HepG2 (cell line): ENCODE measurements at places on chromosomes 7 and 10. TPM values are rescaled to one million over a fixed set of nuclear protein-coding genes. Genes with fewer than 3 reads are reported as not detected.

GRCh38 chr7:42457663-42458062 lies 220.7 kb upstream of the GLI3 start:
- DNase-seq, result no peak
- H3K27me3 ChIP-seq, result no peaks in the 10 kb centered on the region; the same call in 2 of the 3 replicates
- no peaks in the 10 kb centered on the region for H3K36me3 ChIP-seq
- no peak overlapping the region for H3K4me3 ChIP-seq
- no peaks in the 10 kb centered on the region for H3K4me1 ChIP-seq

DNA sequence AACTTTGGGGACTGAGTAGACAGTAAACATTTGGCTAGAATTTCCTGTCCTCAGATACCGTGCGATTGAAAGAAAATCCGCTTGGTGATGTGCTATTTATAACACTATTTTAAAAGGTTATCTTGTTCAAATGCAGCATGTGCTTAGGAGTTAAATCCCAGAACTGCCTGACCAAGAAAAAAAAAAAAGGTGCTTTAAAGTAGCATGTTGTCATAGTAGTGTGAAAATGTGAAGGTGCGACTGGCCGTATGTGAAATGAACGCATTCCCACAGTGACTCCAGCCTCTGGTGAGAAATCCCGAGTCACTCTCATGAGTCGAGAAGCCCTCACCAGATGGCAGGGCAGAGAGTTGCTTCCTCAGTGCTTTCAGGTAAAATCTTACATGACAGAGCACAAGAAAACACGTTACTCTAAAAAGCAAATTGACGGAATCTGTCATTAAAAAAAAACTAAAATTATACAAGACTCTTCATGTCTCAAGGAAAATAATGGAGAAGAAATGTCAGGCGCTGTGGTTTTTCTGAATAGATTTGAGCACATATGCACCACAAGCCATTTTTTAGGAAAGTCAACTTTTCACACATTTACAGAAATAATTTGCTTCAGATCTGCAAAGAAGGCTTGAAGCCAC lies 18.4 kb upstream of the KLF6 start:
- H3K4me1 ChIP-seq, result peaks cover 59% of the 10 kb centered on the region
- no peak overlapping the region for H3K27ac ChIP-seq
- DNase-seq, result no peak
- H3K4me3 ChIP-seq, result no peak overlapping the region
- H3K36me3 ChIP-seq, result no peaks in the 10 kb centered on the region
- H3K27me3 ChIP-seq, result no peaks in the 10 kb centered on the region

- no peak overlapping the region for H3K27ac ChIP-seq
- no peak for DNase-seq
- H3K4me3 ChIP-seq, result no peak overlapping the region
- no peaks in the 10 kb centered on the region for H3K4me1 ChIP-seq
- H3K27me3 ChIP-seq, result no peaks in the 10 kb centered on the region
Measured at GRCh38 chr10:27512548-27512947, 8.4 kb downstream of the RAB18 start.

DNA sequence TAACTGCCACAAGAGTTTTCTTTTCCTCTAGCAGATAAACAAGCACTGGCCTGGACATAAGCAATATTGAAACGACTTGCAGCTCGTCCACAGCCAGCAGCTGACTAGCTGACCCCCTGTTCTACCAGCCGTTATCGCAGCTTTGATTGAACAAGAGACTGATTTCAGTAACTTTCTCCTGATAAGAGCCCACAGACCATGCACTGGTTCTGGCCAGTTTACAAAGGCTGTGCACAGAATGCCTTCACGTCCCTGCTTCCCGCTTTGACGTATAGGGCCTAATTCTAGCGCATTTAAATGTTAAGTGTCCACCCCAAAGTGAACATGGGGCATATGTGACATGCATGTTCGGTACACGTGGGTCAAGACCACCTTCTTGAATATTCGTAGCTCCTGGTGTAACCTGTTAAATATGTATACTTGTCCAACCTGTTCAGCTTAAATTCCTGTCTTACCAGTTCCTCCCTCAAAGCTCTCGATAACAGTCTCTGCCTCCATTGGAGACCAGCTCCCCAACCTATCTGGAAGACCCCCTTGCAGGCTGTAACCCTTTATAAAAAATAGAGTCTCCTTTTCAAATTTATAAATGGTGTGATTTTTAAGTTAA lies 69.2 kb downstream of the LYZL1 start:
- peaks cover 64% of the 10 kb centered on the region for H3K4me1 ChIP-seq
- H3K36me3 ChIP-seq, result no peaks in the 10 kb centered on the region
- no peak overlapping the region for H3K27ac ChIP-seq
- H3K27me3 ChIP-seq, result no peaks in the 10 kb centered on the region

GRCh38 chr10:71848325-71849275 lies 2.5 kb downstream of the PSAP start:
- H3K27ac ChIP-seq, result peak overlapping the region; percentile 36
- peak overlapping the region; percentile 81 for H3K4me3 ChIP-seq
- peaks cover 61% of the 10 kb centered on the region for H3K4me1 ChIP-seq
- H3K36me3 ChIP-seq, result peaks cover 2% of the 10 kb centered on the region; the same call in 1 of the 2 replicates
- H3K27me3 ChIP-seq, result no peaks in the 10 kb centered on the region
- peak; percentile 55 for DNase-seq

GRCh38 chr10:110207805-110208613 lies 604 bp downstream of the MXI1 start:
- peaks cover 45% of the 10 kb centered on the region for H3K4me1 ChIP-seq
- peak overlapping the region; percentile 90 for H3K4me3 ChIP-seq
- DNase-seq, result no peak
- H3K27ac ChIP-seq, result no peak overlapping the region
- H3K36me3 ChIP-seq, result no peaks in the 10 kb centered on the region
- H3K27me3 ChIP-seq, result peaks cover 21% of the 10 kb centered on the region; the same call in 1 of the 3 replicates

GRCh38 chr7:2510909-2511768 lies 8.4 kb upstream of the LFNG start:
- peak; percentile 56 for DNase-seq
- peak overlapping the region; percentile 46 for H3K4me3 ChIP-seq
- H3K27ac ChIP-seq, result no peak overlapping the region
- peaks cover 9% of the 10 kb centered on the region; the same call in 1 of the 2 replicates for H3K27me3 ChIP-seq
- H3K4me1 ChIP-seq, result peaks cover 73% of the 10 kb centered on the region

- H3K4me1 ChIP-seq, result no peaks in the 10 kb centered on the region
- no peaks in the 10 kb centered on the region for H3K36me3 ChIP-seq
- DNase-seq, result no peak
- H3K27ac ChIP-seq, result no peak overlapping the region
- H3K4me3 ChIP-seq, result no peak overlapping the region
Measured at GRCh38 chr7:46806856-46807255, 775.1 kb downstream of the TNS3 start.

DNA sequence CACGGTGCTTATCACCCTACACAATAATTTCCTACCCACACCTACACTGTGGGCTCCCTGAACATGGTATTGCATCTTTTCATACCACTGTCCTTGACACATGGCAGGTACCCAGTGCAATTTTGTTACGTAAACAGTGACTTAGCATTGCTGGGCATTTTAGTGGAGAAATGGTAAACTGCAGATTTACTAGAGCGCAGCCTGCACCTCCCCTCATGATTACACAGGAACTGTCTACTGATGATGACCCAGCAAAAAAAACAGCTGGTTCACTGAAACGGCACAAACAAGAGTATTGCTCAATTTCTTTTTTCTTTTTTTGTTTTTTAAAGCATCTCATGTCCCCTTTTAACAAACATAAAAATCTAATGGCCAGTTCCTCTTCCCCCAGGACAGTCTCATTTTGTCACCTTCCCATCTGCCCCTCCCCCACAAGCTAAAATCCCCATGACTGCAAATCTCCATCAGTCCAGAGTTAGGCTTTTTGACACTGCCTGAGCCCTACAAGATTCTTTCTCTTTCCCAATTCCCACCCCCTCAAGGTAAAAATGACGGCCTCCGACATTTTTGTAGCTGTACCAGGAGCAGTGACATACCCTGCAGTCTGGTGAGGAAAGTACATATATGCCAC lies 2.8 kb downstream of the ZNF746 start:
- H3K4me3 ChIP-seq, result no peak overlapping the region
- peak overlapping the region; percentile 32 for H3K27ac ChIP-seq
- H3K36me3 ChIP-seq, result peaks cover 38% of the 10 kb centered on the region; the same call in 2 of the 3 replicates
- peaks cover 17% of the 10 kb centered on the region for H3K27me3 ChIP-seq
- peak; percentile 62 for DNase-seq

DNA sequence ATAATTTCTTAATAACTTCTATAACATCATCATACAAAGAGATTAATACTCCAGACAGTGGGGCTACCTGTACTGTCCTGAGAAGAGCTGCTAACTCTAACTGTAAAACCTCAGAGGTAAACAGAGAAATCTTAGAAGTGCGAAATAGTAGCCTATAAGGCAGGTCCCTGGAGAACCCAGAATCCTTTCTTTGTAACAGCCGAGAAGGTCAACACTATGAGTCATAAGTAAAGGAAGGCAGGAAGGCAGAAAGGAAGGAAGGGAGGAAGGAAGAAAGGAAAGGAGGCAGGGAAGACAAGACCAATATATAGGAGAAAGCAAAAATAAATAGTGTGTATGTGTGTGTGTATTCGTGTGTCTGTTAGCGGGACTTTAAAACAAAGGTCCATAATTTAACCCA lies 540.6 kb downstream of the ZWINT start:
- DNase-seq, result no peak
- H3K27me3 ChIP-seq, result no peaks in the 10 kb centered on the region
- H3K36me3 ChIP-seq, result no peaks in the 10 kb centered on the region
- no peaks in the 10 kb centered on the region for H3K4me1 ChIP-seq

DNA sequence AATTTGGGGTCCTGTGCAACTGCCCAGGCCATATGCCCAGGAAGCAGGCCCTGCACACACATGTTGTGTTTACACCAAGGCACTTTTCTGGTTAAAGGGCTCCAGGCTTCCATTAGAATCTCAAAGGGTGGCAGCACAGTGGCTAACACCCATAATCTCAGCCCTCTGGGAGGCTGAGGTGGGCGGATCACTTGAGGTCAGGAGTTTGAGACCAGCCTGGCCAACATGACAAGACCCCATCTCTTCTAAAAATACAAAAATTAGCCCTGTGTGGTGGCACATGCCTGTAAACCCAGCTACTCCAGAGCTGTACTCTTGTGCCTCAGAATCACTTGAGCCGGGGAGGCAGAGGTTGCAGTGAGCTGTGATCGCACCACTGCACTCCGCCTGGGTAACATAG lies 53.6 kb downstream of the SPOCK2 start:
- H3K27ac ChIP-seq, result peak overlapping the region; percentile 75
- H3K4me3 ChIP-seq, result no peak overlapping the region
- DNase-seq, result no peak
- no peaks in the 10 kb centered on the region for H3K36me3 ChIP-seq
- H3K27me3 ChIP-seq, result no peaks in the 10 kb centered on the region
- H3K4me1 ChIP-seq, result peaks cover 99% of the 10 kb centered on the region

GRCh38 chr7:6375348-6376101 lies 72.2 kb downstream of the DAGLB start:
- H3K27ac ChIP-seq, result peak overlapping the region; percentile 75
- no peak for DNase-seq
- peaks cover 16% of the 10 kb centered on the region; the same call in 2 of the 3 replicates for H3K36me3 ChIP-seq
- H3K27me3 ChIP-seq, result no peaks in the 10 kb centered on the region; the same call in 2 of the 3 replicates
- H3K4me1 ChIP-seq, result peaks cover 42% of the 10 kb centered on the region
- H3K4me3 ChIP-seq, result peak overlapping the region; percentile 97

DNA sequence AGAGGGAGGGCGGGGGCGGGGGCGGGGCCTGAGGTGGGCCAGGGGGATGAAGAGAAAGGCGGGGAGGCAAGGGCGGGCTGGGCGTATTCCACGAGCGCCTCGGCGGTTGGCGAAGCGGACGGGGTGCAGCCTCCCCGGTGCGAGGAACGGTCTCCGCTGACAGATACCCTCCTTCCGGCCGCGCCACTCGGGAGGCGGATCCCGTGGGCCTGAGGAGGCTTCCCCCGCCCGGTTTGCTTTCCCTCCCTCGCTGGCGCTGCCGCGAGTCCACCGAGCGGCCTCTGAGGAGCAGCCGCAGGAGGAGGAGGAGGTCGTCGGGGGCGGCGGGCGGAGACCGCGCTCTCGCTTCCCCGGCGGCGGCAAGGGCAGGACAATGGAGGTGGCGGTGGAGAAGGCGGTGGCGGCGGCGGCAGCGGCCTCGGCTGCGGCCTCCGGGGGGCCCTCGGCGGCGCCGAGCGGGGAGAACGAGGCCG lies at the start of gene TRIM24:
Gene TRIM24, plus strand, starts transcription at position 84 of the 473 bp plus-strand sequence. Its CDS starts 290 bp downstream, at position 374.
- no peak for DNase-seq
- H3K27ac ChIP-seq, result peak within 1 kb of the TSS; percentile 97
- peaks cover 44% of the 10 kb centered on the region for H3K4me1 ChIP-seq
- H3K36me3 ChIP-seq, result peaks cover 11% of the 10 kb centered on the region; the same call in 1 of the 3 replicates
- peaks cover 3% of the 10 kb centered on the region; the same call in 1 of the 3 replicates for H3K27me3 ChIP-seq
- peak within 1 kb of the TSS; percentile 100 for H3K4me3 ChIP-seq

- no peak overlapping the region for H3K4me3 ChIP-seq
- no peaks in the 10 kb centered on the region for H3K36me3 ChIP-seq
- no peaks in the 10 kb centered on the region for H3K4me1 ChIP-seq
- no peak for DNase-seq
- no peak overlapping the region for H3K27ac ChIP-seq
Measured at GRCh38 chr10:123409884-123410283, 255.7 kb downstream of the BUB3 start.

DNA sequence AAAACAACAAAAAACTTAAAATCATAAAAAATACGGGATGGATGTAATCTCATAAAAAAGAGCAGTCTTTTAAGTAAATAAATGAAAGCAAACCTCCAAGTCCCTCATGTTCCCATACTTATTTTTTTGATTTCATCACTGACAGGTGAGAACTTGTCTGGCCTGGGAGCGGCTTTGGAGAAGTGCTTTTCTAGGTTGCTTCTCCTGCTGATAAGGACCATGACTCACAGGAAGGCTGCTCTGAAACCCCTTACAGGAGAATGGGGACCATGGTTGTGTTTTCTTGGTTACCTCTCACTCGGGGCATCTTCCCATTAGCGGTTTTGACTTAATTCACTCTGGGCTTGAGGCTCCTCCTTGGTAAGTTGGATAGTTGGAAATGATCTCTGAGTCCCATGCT lies 237.4 kb downstream of the CAMK1D start:
- no peak overlapping the region for H3K27ac ChIP-seq
- H3K36me3 ChIP-seq, result no peaks in the 10 kb centered on the region
- no peak for DNase-seq
- no peaks in the 10 kb centered on the region for H3K4me1 ChIP-seq
- peaks cover 1% of the 10 kb centered on the region for H3K27me3 ChIP-seq

DNA sequence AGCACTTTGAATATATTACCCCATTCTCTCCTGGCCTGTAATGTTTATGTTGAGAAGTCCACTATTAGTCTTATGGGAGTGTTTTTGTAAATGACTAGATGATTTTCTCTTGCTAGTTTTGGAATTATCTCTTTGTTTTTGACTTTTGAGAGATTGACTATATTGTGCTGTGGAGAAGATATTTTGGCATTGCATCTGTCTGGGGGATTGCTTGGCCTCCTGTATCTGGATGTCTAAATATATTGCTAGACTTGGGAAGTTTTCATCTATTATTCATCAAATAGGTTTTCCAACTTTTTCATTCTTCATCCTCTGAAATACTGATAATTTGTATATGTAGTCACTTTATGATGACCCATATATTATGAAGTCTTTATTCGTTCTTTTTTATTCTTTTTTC lies 277.1 kb upstream of the PCDH15 start:
- H3K27ac ChIP-seq, result no peak overlapping the region
- H3K4me3 ChIP-seq, result no peak overlapping the region
- H3K4me1 ChIP-seq, result no peaks in the 10 kb centered on the region
- no peak for DNase-seq
- no peaks in the 10 kb centered on the region for H3K36me3 ChIP-seq
- H3K27me3 ChIP-seq, result no peaks in the 10 kb centered on the region

Gene HABP2
- total RNA-seq, result 0.13 TPM in 1 of 2 replicates, not detected in the other

Gene TDRD1
- total RNA-seq, result not detected in 2 replicates

Gene CYP2C9
- not detected in 2 replicates for total RNA-seq

Gene RNF32
- total RNA-seq, result not detected in 2 replicates

Gene FGFR2
- 1.4 and 2.6 TPM in 2 replicates for total RNA-seq
